ENCODE measurements at places on chromosomes 12 and 14.

GRCh38 chr14:100466111-100466856 is 120.9 kb downstream of the BEGAIN start:
- DNase-seq = no peak

DNA sequence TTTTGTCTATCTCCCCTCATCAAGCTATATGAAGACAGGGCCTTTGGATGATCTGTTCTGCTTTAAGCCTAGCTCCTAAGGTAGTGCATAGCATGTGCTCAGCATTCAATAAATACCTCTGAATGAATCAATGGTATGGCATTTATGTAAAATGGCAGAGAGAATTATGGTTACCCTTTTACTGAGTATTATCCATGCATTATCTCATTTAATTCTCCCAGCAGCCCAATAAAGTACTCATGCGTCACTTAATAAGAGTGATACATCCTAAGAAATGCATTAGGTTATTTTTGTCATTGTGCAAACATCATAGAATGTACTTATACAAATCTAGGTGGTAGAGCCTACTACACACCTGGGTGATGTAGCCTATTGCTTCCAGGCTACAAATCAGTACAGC is 269.7 kb downstream of the KSR2 start:
- no peak for DNase-seq

DNA sequence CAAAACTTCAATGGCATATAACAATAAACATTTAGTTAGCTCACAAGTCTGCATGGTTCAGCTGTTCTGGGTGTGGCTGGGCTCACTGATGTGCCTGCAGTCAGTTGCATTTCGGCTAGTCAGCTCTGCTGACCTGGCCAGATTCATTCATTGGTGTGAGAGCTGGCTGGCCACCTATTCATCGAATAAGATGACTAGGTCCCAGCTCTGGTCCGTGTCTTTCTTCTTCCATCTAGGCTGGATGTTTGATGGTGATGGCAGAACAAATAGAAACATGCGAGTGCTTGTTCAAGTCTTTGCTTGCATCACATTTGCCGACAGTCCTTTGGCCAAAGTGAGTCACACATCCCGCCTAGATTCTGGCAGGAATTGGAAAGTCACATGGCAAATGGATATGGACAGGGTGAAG is 203.3 kb upstream of the CRY1 start:
- DNase-seq = no peak

DNA sequence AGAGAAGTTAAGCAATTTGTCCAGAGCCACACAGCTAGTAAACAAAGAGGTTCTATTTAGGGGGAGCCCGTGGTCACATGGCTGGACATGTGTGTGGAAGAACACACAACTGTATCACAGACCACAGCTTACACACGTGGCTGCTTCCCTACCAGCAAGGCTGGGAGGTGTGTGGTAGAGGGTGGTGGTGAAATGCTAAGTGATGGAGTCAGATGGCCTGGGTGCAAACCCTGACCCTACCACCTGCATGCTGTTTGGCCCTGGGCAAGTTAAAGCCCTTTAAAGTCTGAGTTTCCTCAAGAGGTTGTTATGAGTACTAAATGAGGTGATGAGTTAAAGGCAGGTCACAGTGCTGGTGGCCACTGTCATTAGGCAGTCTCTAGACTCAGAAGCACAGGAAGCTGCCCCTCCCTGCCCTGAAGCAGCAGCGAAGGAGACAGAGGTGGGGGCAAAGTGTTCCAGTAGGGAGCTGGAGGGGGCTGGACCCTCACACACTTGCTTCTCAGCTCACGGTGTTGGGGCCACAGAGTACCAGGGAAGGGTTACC is 64.2 kb downstream of the ERH start:
- DNase-seq = no peak

DNA sequence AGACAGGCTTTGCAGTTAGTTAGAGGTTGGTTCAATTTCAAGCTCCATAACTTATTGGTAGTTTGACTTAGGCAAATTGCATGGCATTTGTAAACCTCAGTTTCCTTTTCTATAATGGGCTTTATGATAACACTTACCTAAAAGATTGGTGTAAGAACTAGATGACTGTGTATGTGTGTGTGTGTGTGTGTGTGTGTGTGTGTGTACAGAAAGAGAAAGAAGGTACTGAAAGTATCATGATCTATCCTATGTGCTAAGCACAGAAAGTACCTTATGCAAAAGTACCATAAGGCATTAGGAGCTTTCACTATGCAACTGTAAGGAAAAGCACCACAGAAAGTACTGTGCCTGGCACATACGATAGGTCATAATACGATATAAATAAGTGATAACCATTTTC is 304.3 kb upstream of the KITLG start:
- DNase-seq = no peak

- no peak for DNase-seq
Observed at GRCh38 chr14:53401646-53402045, 248.5 kb upstream of the DDHD1 start.

DNA sequence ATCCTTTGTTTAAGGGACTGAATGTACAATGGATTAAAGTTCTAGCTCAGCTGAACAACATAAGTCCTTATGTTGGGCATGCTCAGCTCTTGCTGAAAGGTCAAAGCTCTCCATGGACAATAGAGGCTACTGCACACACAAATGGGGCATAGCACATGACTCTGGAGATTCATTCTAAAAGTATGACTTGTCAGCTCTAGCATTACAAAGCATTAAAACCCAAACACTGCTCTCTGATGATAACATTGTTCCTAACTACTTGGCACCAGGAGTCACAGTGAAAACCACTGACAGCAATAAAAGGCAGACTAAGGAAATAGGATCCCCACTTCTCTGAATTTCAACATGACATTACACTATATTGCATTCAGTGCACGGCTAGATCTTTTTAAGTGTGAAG is 21.9 kb upstream of the FSCB start:
- no peak for DNase-seq

GRCh38 chr12:98582093-98582492 is 11.4 kb upstream of the SLC25A3 start:
- DNase-seq = no peak

- DNase-seq = no peak
Observed at GRCh38 chr12:123367511-123367910, 2.9 kb upstream of the SBNO1 start.

DNA sequence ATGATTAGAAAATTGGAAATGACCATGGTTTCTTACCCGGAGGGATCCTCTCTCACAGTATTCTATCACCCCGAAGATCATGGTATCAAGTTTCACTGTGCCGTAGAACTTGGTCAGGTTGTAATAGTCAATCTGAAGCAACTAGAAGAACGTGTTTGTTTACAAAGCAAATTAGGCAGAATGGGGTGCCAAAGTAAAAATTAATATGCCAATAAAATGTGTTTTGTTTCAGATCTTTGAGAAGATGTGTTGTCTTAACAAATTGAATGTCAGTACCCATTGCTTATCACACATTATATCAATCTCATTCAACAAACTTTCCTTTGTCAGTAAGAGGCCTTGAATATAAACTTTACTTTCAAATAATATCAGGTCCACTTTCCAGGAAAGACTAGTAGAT is 45.0 kb downstream of the GUCY2C start:
- no peak for DNase-seq

GRCh38 chr12:89414322-89414721 is 62.0 kb upstream of the DUSP6 start:
- no peak for DNase-seq

DNA sequence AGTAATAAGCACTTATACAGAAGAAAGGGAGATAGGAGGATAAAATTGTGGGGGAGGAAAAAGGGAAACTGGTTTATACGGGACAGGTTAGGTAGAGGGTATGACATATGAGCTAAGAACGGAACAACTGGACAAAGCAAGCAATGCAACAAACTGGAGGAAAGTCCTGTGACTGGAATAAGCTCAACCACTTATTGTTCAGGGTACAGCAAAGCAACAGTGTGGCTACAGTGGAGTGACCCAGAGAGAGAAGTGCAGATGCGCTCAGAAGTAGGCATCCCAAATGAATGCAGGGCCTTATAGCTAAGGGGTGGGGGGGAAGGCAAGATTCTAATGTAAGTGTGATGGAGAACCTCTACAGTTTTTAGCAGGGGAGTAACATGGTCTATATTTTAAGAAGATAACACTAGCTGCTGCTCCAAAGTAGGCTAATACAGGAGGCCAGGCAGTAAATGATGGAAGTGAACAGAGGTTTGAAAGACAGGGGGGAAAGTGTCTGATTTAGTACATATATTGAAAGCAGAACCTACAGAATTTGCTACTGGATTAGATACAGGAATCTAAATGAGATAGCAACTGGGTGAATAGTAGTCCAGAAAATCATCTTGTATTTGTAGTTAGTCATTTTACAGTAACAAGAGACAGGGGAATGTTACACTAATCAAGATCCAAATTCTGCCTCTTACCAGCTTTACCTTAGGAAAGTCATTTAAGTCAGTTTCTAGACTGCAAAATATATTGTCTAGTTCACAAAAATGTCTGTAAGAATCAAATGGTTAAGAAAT is 3.3 kb downstream of the UBE2N start:
- no peak for DNase-seq

- no peak for DNase-seq
Observed at GRCh38 chr12:81888961-81889360, 129.8 kb upstream of the PPFIA2 start.

DNA sequence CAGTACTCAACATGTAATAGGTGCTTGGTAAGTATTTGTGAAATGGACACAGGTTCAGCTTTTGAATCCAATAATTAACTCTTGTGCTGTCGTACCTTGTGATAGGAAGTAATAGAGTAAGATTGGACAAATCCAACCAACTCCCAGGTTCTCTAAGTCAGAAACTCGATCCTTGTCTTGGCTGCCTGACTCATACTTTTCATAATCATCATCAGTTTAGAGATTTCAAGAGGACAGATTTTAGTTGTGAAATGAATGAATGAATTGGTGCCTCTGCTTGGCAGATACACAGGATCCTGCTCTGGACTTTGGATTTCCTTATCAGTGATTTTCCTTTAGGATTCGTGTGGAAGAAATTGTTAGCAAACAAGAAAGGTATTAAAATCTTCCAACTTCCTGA is 1145.2 kb downstream of the AACS start:
- no peak for DNase-seq

DNA sequence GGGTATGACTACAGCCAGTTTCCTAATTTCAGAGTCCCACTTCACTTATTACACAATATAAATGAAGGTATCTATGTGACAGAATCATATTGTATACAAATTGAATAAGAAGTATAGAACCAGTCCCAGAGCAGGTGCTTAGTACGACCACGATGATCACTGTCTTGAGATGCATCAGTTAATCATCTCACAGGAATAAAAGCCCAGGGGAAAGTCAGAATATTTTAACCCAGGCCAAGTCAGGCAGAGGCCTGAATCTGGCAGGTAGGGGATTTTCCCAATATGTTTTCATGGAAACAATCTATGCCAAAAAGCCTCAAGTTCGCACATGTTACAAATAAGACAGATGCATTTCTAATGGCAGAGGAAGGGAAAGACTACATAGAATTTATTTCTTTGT is 758.4 kb downstream of the BCL11B start:
- DNase-seq = no peak

DNA sequence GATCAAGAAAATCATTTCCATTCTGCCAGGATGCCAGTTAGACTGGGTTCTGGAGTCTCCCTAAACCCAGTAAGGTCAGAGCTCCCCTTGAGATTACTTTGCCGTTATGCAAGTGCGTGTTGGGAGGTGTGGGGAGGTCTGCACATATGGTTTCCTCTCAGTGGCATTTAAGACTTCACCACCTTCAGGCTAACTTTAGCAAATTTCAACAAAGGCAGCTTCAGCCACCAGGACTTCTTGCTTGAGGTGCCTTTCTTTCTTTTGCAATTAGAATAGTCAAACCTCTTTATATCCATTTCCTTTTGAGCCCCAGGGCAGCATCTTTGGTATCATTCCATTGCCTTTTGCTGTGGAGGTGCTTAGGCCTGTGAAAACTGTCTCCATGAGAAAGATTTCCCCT is 117.2 kb upstream of the CCND2 start:
- no peak for DNase-seq

- no peak for DNase-seq
Observed at GRCh38 chr12:56720731-56721151, 4.4 kb downstream of the NACA start.

- no peak for DNase-seq
Observed at GRCh38 chr12:129549656-129550055, 354.2 kb downstream of the TMEM132D start.

DNA sequence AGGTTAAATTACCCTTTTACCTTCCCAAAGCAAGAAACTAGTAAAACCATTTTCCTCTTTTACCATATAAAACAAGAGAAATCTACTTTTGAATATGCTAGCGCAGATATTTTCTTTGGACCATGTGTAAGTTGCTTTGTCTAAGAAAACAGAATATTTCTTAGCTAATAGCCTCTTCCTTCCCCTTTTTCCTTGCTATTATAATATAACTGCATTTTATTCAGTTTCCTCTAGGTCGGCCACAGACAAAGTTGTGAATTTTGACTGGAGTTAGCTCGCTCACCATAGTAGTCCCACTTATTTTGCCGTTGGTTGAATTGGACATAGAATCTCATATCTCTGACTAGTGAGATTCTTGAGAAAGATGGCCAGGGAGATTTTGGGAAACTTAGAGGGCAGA is 115.6 kb downstream of the PLEKHA5 start:
- DNase-seq = no peak

DNA sequence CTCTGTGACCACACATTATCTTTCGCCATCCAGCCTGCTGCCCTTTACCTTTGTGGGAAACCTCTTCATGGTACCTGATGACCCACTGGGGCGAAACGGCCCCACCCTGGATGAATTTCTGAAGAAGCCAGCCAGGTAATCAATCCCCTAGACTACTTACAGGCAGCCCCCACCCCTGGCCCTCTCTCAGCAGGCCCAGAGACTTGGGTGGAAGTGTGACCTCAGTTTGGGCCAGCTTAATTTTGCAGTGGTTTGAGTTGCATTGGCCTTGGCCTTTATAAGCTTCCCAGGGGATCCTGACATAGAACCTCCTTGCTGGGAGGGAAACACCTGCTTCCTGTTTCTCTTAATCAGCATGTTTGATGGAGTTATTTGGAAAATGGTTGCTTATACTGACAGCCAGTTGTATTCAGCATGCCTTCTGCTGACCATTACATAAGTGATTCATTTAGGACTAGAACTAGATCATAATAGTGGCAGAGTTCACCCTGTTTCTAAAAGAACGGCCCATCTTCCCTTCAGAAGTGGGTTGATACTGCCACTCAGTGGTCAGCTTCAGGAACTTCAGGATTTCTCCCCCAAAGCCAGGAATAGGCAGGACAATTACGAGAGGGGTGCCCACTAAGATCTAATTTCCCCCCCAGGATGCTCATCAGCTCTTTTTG is 6.1 kb downstream of the SDR39U1 start:
- DNase-seq = peak; percentile 70

- DNase-seq = no peak
Observed at GRCh38 chr12:57712701-57713100, 18.8 kb downstream of the OS9 start.

DNA sequence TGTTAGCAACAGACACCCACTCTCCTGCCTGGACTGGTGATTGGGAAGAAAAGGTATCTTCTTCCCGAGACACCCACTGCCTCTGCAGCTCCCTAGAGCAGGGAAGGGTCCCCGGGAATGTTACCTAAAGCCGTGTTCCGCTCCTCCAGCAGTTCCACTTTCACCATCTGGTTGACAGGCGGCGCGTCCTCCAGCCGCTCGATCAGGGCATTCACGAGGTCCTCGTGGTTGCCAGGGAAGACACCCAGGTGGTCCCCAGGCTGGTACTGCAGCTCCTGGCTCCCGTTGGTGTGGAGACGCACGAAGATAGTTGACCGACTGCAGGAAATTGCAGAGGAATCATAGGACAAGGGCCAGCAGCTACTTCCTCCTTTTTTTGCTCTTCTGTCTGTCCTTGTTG is 44.2 kb upstream of the FBXO21 start:
- no peak for DNase-seq

Measured in CD4-positive, alpha-beta T cell treated with Interleukin-2 at 100 ng/mL for 4 hours (primary cell).